ENCODE measurements at places on chromosomes 12 and 14.

GRCh38 chr14:23351681-23352505, 794 bp downstream of the SLC22A17 start:
- no peak for DNase-seq

GRCh38 chr14:95547626-95548327, 12.9 kb downstream of the GLRX5 start:
- no peak for DNase-seq

DNA sequence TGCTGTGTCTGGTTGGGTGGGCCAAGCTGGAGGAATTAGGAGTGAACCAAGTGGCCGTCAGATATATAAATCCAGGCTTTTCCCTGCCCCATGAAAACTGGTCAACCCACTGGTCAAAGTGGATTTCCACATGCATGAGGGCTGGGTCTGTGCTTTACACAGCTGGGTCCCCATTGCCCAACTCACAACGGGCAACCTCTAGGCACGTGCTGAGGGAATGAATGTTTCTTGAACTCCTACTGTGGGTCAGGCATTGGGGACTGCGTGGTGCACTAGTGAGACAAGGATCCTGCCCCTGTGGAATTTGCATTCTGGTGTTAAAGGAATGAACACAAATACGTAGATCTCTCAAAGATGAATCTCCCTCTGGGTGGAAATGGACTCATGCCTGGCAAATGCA, 7.5 kb upstream of the AACS start:
- DNase-seq, result no peak

DNA sequence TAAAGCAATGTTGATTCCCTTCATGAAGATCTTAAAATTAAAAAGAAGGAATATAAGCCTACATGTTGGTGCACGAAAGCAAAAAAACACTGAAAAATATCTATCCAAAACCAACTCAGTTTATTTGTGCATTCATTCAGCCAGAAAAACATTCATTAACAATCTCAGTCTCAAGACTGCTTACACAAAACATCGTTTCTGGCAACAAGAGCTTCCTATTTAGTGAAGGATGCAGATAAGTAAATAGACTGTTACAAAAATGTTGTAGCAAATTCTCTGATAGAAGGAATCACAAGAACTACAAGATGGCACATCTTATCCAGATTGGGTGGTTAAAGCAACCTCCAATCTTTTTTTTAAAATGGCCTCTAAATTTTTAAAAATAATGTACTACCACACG, 69.7 kb upstream of the DCN start:
- no peak for DNase-seq

- DNase-seq, result no peak
These were observed 24.9 kb downstream of the SNRNP35 start for GRCh38 chr12:123482876-123483275.

DNA sequence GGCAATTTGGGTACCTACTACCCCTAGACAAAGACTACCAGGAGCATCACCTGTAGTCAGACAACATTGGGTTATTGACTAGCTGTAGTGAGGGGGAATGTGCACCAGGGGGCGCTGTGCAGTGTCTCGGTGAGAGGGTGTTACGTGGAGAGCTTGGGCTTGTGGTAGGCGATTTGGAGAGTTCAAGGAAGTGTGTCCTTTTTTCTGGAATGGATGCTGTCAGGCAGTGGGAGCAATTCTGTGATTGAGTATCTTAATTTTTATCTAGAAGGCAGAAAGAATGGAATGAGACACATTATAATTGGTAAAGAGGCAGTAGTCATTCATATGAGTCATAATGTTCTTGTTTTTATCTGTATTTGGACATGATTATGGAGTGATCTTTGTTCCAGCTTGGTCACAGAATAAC, 187.7 kb downstream of the GALC start:
- DNase-seq, result peak; percentile 34

- DNase-seq, result no peak
These were observed 268.2 kb downstream of the SNAPC1 start for GRCh38 chr14:62030387-62030786.

DNA sequence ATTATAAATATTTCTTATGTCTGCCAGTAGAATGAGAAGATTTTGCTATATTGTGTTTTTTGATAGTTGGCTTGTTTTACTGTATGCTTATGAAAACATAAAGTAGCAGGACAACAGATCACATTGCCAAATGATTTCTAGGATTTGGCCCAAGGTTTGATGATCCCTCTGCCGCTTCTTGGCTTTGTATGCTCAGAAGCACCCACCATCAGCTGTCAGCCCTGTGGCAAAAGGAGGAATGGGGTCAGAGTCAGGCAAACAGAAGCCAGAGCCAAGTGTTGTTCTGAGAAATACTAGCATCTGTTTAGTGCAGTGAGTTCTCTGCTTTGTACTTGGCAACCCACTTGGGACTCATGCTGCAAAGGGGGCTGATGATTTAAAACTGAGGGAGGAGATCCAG, 152.2 kb downstream of the PDE3A start:
- no peak for DNase-seq

DNA sequence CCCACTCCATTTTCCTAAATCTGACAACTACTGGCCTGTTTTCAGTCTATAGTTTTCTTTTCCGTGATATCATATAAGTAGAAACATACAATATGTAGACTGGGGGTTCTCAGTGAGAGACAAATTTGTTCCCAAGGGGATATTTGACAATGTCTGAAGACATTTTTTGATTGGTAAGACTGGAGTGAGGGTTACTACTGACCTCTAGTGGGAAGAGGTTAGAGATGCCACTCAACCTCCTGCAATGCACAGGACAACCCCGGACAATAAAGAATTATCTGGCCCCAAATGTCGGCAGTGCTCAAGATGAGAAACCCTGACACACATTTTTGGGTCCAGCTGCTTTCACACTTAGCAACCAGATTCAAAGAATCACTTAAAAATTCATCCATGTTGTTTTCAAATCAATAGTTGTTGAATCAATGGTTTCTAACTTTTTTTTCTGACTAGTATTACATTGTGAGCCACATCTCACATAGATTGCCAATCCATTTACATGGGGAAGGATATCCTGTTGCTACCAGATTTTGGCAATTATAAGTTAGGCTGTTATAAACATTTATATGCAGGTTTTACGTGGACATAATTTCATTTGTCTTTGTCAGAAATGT, 307.1 kb downstream of the RPL10L start:
- DNase-seq, result peak; percentile 16

DNA sequence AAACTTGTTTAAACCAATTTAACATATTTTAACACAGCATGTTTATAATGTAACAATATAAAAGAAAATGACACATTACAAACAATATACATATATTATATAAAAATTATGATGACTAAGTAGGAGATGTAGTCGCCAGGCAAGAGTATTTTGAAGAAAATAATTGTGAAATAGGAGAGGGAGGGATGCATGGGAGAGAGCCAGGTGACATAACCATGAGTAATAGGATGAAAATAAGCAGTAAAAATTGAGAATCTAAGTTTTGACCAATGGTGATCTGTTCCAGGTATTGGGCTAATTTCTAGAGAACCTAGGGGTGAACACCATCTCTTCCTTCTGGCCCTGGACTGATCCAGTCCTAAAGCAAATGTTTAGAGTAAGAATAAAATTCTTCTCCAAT, 315.2 kb upstream of the G2E3 start:
- DNase-seq, result no peak

GRCh38 chr14:97021001-97021400, 223.8 kb downstream of the VRK1 start:
- DNase-seq, result peak; percentile 32

- DNase-seq, result no peak
These were observed 6.2 kb upstream of the SLC15A4 start for GRCh38 chr12:128829861-128830504.

- no peak for DNase-seq
These were observed 6.7 kb downstream of the NR4A1 start for GRCh38 chr12:52057638-52058576.

DNA sequence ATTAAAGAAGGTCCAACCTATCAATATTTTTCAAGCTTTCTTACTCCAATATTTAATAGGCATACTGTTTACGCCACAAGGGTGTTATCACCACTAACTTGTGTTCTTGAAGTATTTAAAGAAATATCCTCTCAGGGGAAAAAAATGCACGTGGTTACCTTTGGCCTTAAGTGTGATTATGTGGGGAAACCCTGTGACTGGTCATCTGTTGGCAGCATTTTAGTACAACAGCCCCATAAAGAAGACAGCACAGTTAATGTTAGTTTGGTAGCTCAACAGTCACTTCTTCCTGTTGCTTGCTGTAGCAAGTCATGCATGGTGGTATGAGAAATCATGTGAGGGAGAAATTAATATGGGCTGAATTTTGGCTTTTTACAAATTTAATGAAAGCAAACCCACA, 1021.5 kb upstream of the TMEM132C start:
- DNase-seq, result no peak

GRCh38 chr14:92236243-92236900, 86.6 kb upstream of the SLC24A4 start:
- no peak for DNase-seq

DNA sequence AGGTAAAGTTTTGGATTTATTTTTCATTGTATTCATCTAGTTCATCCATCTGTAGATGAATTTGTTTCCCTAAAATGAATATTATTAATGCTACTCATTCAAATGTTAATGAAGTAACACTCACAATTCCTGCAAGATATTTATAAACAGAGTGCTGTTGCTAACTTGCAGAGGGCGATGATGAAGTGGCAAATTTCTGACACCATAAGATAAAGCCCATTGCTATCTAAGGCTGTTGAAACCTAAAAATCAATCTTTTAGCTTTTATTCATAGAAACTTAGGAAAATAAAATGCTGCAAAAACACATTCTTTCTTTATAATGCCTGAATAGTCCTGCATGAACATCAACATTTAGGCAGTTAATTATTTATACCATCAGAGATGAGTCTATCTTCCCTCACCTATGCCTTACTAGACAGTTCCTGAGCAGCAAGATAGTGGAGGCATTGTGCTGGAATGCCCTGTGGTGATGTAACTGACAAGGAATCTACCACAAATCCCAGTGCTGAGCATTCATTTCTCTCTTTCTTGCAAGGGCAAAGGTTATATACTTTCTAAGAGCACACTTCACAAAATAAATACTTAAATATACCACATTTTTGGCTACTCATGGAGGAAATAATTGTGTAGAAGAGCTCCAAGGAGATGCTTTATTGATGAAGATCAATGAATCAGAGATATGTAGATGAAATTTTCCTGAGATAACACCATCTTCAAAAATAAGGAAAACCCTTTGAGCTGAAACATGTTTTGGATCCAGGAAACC, 57.6 kb downstream of the LMNTD1 start:
- no peak for DNase-seq

DNA sequence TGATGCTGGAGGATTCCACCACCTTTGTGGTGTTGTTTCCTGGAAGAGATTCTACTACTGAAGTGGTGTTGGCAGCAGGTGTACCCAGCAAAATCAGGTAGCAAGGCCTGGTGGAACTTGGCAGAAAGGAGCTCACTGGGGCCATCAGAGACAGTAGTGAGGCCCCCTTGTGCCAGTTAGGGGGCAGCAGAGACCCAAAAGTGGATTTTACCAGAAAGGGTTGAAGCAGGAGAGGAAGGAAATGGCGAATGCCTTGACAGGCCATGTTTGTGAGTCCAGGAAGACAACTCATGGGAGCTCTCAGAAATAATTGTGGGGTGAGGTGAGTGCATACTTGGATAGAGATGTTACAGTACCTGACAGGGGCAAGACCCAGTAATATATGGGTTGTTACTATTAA, 137.7 kb upstream of the FGD4 start:
- peak; percentile 44 for DNase-seq

GRCh38 chr14:87325741-87326140, 667.2 kb downstream of the GALC start:
- DNase-seq, result no peak

DNA sequence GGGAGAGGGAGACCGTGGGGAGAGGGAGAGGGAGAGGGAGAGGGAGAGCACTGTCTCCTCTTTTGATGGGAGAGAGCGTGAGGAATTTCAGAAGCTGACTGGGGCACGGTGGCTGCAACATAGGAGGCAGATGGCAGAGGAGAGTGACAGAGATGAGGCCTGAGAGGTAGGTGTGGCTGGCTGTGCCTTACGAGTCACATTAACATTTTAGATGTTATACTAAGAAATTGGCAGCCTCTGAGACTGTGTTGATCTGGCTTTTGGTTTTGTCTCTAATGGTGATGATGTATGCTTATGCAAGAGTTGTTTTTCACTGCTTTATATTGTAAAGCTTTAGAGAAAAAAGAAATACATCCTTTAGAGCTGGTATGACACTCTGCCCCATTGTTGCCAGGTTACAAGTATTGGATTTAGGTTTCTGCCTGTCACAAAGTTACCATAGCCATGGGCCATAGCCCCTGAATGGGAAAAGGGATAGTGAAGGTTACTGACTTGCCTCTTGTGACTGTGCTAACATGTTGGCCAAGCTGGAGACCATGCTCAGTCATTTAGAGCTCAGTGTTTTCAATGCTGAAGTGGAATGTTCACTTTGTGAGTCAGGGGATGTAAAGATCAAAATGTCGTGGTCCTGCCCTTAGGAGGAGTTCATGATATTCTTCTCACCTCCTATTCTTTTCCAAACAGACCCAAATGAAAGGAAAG, 186.2 kb downstream of the SYNE2 start:
- DNase-seq, result no peak

Measured in Jurkat, Clone E6-1 (cell line).